T follicular helper cell (primary cell): ENCODE measurements at places on chromosomes 5 and 9.

DNA sequence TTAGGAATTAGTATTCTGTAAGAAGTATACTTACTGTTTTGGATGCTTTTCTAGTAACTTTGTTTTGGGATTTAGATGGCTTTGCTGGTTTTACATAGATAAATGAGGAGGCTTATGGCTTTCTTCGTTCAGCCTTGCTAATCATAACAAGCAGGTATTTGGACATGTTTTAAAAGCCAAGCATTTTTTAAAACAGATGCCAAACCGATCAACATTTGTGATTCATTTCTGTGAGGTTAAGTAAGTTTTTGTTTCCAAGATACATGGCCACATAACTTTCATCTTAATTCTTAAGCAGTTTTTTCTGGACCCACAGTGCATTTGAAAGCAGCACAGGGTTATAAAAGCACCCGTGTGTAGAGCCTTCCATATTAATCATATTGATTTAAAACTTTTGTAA, 21.7 kb downstream of the TARS1 start:
- DNase-seq = no peak

GRCh38 chr5:133201310-133201709, 149.5 kb downstream of the HSPA4 start:
- no peak for DNase-seq

- no peak for DNase-seq
Observed at GRCh38 chr5:151191661-151192060, 32.2 kb downstream of the CCDC69 start.

DNA sequence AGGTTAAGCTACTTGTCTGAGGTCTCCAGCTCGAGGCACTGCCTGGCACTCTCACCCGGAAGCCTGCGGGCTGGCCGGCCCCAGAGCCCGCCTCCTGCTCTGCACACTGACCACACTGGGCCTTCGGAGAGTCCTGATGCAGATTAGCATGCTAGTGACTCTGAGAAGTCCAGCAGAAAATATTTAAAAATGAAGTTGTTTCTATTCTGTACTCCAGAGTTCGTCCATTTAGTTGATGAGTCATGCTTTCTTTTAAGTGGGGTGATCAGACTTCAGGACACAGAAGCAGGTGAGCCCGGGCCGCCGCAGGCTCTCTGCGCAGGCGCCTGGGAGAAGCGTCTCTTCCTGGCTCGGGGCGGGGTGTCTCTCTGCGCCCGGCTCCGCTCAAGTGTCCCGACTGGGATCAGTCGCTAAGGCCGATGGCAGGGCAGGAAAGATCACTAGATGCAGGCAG, 32.5 kb downstream of the FAM240B start:
- no peak for DNase-seq

- DNase-seq = no peak
Observed at GRCh38 chr9:68802525-68803015, 97.5 kb downstream of the PIP5K1B start.

GRCh38 chr9:103802068-103802467, 292.0 kb upstream of the SMC2 start:
- no peak for DNase-seq
